ENCODE measurements at places on chromosomes 12 and 14. TPM values are rescaled to one million over a fixed set of nuclear protein-coding genes. Genes with fewer than 3 reads are reported as not detected.

HOXC6 gene
- 4.4 TPM for total RNA-seq

GPR132 gene
- total RNA-seq = 0.60 TPM

OAS1 gene
- 41.0 TPM for total RNA-seq

KRT83 gene
- total RNA-seq = 5.7 TPM

ERO1A gene
- 56.2 TPM for total RNA-seq

PDZRN4 gene
- total RNA-seq = 0.05 TPM
